ENCODE measurements at places on chromosomes 2 and 18.

DNA sequence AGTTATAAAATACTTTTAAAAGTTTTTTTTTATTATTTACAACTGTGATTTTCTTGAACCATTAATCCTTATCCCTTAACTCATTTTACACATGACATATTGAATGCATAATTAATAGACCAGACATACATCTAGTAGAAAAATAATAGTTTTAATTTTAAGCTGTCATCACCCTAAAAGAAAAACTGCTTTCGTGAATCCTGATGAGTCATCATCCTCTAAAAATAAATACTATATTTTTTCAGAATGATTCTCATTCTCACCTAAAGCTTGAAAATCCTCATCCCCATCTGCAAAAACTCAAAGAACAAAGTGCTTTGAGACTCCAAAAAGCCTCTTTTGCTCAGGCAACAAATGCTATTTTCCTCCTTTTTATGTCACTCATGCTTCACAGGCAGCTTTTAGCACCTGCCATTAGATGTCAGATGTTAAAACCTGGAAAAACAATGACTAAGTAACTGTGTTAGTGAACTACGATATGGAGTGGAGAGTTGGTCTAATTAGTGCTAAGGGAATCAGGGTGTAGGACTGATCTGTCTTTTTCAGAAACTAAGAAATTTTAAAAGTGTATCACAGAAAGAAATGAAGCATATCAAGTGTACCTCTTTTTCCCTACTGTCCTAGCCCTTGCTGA, 297.6 kb downstream of the TMX3 start:
- no peak for DNase-seq

DNA sequence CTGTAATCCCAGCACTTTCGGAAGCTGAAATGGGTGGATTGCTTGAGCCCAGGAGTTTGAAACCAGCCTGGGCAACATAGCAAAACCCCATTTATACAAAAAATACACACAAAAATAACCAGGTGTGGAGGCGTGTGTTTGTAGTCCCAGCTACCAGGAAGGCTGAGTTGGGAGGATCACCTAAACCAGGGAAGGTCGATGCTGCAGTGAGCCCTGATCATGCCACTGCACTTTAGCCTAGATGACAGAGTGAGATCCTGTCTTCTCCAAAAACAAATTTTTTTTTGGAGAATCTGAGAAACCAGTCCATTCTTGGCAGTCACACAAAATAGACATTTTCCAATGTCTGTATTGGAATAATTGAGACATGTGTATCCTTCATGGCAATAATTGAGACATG, 46.8 kb downstream of the RAB27B start:
- no peak for DNase-seq

DNA sequence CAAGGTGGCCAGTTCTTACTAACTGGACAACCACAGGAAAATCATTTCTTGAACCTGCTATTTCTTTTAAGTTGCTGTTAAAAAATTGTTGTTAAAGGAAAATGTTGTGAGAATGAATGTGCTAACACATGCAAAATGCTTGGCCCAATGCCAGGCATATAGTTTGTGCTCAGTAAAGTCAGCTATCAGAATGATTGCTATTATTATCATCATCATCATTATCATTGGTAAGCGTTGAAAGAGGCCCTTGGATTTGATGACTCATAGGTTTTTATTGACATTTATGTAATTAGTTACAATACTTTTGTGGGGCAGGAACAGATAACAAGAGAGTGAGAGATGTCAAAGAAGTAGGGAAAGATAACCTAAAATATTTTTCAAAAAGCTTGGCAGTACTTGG, 394.2 kb upstream of the ZEB2 start:
- DNase-seq = no peak

DNA sequence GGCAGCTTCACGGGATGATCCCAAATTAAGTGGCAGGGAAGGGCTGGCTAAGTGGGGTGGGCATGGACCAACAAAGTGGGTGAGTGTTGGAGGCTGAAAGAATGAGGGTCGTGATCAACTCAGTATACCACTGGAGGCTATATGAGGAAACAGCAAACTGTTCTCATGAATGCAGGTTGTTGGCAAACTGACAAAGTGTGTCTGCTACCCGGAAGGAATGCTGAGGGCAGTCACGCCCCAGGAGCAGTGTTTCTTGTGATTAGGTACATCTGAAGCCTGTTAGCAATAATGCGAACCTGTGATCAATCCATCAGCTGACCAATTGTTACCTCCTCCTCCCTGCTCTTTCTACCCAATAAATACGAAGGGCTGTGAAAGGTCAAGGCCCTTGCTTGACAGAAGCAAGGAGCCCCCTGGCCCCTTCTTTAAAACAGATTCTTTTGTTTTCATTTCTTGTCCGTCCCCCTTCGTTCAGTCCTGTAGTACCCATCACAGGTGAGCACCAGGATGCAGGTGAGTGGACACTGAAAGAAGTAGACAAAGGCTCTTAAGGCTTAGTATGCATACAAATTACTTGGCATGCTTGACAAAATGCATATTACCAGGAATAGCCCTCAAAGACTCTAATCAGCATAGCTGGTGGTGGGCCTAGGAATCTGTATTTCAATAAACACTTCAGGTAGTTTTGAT, 67.9 kb downstream of the LOXHD1 start:
- no peak for DNase-seq

DNA sequence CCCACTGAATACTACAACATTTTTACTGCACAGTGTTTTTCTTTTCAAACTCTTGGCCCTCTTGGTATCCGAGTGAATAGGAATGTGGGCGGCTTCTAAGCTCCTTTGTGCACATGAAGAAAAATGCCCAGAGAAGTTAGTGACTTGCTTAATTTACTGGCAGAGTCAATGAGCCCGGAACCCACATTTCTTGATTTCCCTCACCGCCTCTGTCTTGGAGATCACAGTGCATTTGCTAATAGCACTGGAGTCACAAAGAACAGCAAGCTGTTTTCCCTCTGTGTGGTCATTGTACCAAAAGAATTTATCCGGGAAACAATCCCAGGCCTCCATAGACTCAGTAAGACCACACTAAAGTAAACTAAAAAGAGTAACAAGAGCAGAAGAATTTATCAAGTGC, 18.9 kb downstream of the STON1 start:
- no peak for DNase-seq

GRCh38 chr2:61266632-61267505, 104.9 kb downstream of the C2orf74 start:
- DNase-seq = no peak

- no peak for DNase-seq
These were observed 28.0 kb downstream of the DIPK1C start for GRCh38 chr18:74429096-74429495.

DNA sequence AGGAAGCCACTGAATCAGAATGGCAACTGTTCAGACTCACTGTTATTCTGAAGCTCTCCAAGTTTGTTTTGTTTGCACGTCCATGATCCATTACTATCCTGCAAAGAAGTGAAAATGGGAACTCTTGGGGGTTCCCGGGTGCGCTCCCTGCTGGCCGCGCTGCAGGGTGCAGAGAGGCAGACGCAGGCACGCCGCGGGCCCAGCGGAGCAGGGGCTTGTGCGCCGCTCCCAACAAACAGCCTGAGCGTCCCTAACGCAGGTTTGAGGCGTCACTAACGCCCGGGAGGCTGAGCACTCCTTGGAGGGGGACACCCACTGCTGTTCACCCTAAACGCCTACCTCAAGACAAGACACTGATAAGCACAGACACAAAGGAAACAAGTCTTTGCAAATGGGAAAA, 14.3 kb upstream of the PIEZO2 start:
- DNase-seq = no peak

- DNase-seq = no peak
These were observed 124.7 kb downstream of the CABLES1 start for GRCh38 chr18:23259701-23260681.

GRCh38 chr18:59057493-59057795, 82.2 kb upstream of the SEC11C start:
- no peak for DNase-seq

- no peak for DNase-seq
These were observed 89.6 kb upstream of the NPAS2 start for GRCh38 chr2:100730290-100730868.

GRCh38 chr2:227877421-227878310, 6.2 kb downstream of the DAW1 start:
- DNase-seq = no peak

DNA sequence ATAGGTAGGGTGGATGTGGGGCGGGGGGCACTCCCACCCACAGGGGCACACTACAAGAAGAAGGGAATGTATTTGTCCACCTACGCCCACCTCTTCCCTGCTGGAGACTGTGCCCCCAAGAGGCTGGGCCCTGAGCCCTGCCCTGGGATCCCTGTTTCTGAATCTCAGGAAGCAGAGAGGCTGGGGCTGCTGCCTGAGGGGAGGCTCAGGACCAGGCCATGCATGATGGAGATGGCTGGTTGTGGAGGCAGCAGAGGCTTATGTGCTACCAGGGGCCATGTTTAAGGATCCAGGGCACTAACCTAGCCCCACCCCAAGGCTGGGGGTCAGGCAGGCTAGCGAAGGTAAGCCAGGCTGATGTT, 81.1 kb upstream of the OTOF start:
- DNase-seq = no peak

GRCh38 chr2:15421753-15422152, 139.4 kb downstream of the NBAS start:
- DNase-seq = no peak

- peak; percentile 39 for DNase-seq
These were observed 492.3 kb upstream of the TMEFF2 start for GRCh38 chr2:192687015-192687414.

- no peak for DNase-seq
These were observed 18.5 kb upstream of the CCDC93 start for GRCh38 chr2:118032169-118033013.

DNA sequence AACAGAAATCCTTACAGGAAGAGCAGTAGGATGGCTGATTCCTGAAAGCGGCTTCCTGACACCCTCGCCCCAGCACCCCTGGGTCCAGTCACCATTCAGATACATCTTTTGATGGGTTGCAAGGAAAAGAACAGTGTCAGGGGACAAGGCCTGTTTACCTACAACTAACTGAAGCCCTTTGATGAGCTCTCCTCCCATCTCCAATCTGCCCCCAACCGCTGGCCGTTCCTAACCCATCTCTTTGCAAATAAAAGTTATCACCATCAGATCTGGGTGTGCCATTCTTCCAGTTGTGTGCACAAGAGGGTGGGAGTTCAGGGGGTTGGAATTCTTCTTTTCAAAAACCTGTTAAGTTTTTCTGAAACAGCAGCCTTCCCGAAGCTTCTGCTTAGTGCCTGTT, 48.9 kb downstream of the ARL4C start:
- DNase-seq = no peak

GRCh38 chr2:20578895-20579825, 71.7 kb downstream of the HS1BP3 start:
- DNase-seq = peak; percentile 80

DNA sequence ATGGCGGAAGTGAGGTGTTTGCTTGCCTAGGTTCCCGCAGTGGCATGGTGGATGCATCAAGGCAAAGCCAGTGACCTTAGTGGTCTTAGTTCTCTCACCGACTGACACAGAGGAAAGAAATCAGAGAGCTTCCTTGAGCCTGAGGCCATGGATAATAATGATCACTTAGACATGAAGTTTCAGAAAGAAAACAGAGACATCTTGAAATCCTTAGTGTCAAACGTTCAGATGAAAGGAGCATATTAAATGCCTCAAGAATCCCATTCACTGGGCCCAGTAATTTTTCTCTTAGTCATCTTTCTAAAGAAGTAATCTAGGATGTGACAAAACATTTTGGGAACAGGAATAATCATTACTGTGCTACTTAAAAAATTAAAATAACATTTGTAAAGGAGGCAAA, 35.2 kb downstream of the COPS8 start:
- no peak for DNase-seq

GRCh38 chr2:76506538-76506937, 795.8 kb upstream of the GCFC2 start:
- DNase-seq = no peak

- DNase-seq = no peak
These were observed 44.5 kb downstream of the METTL8 start for GRCh38 chr2:171389325-171389724.

DNA sequence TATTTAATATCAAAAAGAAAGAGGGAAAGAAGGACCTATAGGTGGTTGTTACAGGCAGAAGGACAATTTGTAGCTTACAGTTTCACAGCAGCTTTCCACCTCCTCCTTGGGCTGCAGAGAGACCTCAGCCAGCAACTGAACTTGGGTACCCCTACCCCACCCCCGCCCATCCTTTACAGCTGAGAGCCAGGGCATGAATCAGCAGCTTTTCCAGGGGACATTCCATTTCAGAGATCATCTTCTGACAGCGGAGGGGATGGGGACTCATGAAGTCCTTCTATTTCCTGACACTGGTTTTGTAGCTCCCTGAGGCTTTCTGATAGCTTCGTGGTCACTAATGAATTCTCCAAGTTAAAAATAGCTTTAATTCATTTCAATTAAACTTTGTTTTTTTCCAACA, 96.4 kb downstream of the ITGB1BP1 start:
- DNase-seq = no peak

DNA sequence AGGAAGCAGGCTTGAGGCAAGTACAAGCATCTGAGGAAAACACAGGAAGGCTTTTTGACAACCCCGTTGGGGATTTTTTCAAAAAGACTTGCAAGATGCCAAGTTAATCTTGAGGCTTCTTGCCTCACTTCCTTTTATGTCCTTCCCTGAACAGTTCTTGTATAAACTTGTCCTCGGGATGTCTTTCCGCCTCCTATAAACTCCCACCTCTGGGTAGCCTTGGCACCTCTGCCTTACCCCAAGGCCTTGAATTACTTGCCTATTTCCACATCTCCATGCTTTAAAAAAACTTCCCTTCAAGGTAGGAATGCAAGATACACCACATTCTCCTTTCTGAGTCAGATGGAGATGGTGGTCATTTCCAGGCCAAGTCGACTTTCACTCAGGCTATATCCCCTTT, 106.4 kb upstream of the RBBP8 start:
- no peak for DNase-seq

GRCh38 chr18:48325115-48325665, 84.0 kb downstream of the ZBTB7C start:
- no peak for DNase-seq

- no peak for DNase-seq
These were observed 1.6 kb upstream of the ADRA2B start for GRCh38 chr2:96117701-96118588.

- no peak for DNase-seq
These were observed 82.0 kb upstream of the RANBP2 start for GRCh38 chr2:108637304-108637669.

GRCh38 chr2:72142570-72143440, 4.9 kb downstream of the CYP26B1 start:
- no peak for DNase-seq

DNA sequence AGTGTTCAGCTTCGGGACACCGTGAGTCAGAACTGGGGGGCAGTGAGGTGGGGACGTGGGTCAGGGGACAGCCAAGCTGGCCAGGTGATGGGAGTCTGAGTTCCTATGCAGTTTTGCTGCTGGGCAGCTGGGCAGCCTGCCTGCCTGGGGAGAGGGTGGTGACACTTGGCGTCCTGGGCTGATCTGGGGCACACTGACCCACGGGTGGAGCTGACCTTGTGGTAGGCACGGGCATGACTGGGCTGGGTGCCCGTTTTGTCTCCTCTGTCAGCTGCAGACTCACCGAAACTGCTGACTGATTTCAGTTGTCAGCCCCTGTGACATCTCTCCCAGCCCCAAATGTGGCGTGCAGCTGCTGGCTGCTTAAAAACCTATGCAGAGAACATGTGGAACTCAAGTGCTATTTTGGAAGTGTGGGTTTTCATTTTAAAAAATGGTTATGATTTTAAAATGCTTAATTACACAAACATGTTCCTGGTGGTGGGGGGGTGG, 32.6 kb upstream of the E2F6 start:
- DNase-seq = no peak

GRCh38 chr2:219433666-219434467, 776 bp upstream of the SPEG start:
- DNase-seq = no peak
